Prostate gland (tissue), 2 donors: ENCODE measurements at places on chromosomes 5 and 9.

- no peak for DNase-seq
Measured at GRCh38 chr5:81850501-81851357, 99.8 kb upstream of the SSBP2 start.

DNA sequence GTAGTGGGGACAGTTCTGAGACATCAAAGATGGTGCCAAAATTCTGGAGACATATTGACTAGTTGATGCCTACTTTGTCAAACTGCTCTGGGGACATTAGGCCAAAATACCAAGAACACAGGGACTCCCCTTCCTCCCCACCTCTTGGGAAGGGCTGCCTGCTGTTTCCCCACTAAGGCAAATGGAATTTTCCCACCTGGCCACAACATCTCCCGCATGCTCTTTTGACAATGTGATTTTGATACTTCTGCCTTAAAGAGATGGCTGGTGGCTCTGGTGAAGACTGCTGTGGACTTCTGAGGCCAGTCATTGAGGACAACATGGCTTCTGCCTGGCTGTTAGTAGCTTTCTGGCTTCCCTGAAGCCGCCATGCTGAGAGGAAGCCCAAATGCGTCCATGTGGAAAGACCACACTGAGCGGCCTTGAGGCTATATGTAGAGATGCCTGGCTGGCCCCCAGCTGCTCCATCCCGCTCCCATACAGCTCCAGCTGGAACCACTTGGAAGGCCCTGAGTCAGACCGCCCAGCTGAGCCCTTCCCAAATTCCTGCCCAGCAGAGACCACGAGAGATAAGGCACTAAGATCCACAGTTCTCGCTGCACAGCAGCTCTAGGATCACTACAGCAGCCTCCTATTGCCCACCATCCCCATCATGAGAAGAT, 226.7 kb downstream of the SYK start:
- DNase-seq = no peak

GRCh38 chr9:118059484-118060278, 355.5 kb downstream of the TLR4 start:
- DNase-seq = peak; percentile 6

DNA sequence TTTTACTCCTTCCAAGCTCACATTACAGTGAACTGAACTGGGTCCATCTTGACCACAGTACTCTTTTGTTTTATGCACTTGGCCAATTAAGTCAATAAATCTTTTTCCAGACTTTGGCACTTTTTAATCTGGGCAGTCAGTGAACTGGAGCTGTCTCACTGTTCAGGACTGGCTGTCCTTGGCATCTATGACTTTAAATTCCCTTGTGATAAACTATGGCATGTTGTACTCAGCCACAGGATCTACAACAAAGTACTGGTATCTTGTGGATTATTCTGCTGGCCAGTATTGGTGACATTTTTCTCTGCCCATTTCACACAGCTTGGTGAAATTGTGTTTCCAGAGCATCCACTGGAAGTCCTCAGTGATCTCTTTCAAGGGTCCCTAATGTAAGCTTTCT, 1144.8 kb upstream of the SEMA6A start:
- DNase-seq = no peak

DNA sequence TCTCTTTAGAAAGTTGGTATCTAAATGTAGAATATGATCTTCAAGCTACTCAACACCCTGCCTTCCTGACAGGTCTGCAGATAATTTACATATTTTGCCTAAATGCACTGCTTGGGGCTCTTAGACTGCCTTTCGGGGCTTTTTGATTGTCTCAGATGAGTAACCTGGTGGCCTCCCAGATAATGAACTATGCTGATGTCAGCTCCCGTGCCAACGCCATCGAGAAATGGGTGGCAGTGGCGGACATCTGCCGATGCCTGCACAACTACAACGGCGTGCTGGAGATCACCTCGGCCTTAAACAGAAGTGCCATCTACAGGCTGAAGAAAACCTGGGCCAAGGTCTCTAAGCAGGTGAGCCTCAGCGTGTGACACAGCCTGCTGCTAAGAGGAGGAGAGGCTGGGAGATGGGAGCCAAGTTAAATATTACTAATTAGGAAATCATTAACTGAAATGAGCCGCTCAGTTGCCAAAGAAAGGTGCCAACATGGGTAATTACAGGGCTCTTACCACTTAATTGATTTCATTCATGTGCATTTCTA, 20.8 kb upstream of the CKMT2 start:
- no peak for DNase-seq

GRCh38 chr5:107123014-107123413, 547.7 kb downstream of the EFNA5 start:
- DNase-seq = no peak

- DNase-seq = no peak
Measured at GRCh38 chr5:54146390-54146789, 164.0 kb downstream of the ARL15 start.

GRCh38 chr5:117457656-117458055, 883.0 kb upstream of the SEMA6A start:
- DNase-seq = no peak

DNA sequence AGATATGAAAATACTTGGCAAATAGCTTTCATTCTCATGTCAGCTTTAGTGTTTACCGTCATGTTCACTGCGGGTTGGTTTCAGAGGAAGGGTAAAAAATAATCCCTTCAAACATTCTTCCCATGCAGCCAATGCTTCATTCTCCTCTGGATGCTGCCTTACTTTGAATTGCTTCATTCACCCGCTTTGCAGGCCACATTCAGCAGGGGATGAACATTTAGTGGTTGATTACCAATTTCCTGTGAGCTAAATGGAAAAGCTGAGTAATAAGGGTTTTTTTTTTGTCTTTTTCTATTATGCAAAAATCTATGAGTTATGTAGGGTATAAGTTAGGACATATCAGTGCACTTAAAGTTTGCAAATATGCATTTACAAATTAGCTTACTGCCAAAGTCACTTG, 96.3 kb upstream of the MEF2C start:
- DNase-seq = no peak

- no peak for DNase-seq
Measured at GRCh38 chr5:32099486-32100035, 74.6 kb downstream of the GOLPH3 start.

- no peak for DNase-seq
Measured at GRCh38 chr9:84294241-84294950, 46.2 kb downstream of the SLC28A3 start.

DNA sequence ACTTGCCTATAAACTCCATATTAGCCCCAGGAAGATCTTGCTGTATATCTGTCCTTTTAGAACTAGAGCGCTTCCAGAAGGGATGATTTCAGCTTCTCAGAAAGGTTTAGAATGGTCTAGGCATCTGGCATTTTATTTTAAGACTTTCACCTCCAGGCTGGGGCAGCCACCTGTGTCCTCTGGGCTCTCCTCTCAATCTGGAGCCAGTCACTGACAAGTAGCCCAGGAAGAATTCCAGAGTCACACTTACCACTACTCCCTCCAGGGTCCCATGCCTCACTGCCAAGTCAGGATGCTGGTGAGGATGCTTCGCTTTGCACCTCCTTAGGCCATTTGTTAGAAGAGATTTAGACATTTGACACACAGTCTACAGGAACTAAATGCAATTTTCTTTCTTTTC, 20.8 kb downstream of the B4GALT1 start:
- no peak for DNase-seq

GRCh38 chr5:124678922-124679519, 67.4 kb downstream of the ZNF608 start:
- DNase-seq = peak; percentile 46

GRCh38 chr9:126462617-126463016, 136.0 kb downstream of the MVB12B start:
- no peak for DNase-seq

DNA sequence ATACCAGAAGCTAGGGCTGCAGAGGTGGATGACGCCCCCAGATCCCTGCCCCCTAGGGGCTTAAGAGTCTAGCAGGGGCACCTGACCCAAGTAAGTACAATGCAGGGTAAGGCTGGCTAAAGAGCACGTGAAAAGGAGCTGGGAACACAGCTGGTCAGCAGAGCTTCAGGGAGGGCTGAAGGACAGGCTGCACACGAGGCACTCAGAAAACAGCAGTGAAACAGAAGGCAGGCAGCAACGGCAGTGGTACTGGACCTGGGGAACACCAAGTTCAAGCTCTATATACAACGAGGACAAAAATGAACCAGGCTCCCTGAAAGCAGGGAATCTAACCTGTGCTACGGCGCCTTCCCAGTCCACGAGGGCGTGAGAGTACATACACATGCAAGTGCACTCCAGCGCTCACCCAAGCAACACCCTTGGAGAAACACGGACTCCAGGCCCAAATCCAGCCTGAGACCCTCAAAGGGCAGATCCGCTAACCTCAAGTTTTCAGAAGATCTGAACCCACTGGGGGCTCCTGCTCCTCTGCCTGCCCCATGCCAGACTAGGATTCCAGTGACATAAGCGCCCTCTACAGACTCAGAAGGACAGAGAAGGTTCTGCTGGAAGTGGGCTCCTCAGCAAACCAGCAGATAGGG, 57.4 kb downstream of the PSMB7 start:
- DNase-seq = no peak

DNA sequence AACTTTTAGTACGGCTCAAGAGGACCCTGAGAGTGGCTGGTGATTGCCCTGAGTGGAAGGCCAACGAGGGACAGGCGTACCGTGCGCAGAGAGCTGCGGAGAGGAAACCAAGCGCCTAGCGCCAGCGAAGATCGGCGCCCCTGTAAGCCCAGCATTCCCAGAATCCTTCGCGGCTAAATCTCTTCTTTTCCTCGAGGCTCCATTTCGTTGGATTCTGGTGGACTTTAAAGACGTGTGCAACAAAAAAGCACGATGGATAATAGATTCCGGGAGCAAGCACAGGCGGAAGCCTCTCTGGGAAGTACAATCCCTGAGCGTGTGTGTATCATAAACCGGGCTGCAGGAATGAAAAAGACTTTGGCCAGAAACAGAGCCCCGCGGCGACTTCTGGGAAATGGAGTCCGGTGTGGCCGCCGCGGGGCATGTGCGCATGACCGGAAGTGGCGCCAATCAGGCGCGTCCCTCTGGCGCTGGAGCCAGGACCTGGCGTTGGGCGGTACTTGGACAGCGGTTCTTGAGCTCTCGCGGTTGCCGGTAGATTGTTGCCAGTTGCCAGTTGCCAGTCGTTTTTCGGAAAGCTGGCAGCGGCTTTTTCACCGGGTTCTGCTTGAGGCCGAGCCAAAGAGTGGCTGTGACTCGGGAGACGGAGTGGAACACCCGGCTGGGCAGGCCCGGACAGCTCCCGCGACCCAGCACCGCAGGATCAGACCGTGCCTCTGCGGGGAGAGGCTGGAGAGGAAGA, at the start of gene ZNF79:
TSS of gene ZNF79 (plus strand) at position 449 of the 742 bp plus-strand sequence. CDS start 406 bp downstream, outside the sequence.
- DNase-seq = peak; percentile 90

- DNase-seq = no peak
Measured at GRCh38 chr9:127801955-127802575, 617 bp upstream of the FPGS start.

DNA sequence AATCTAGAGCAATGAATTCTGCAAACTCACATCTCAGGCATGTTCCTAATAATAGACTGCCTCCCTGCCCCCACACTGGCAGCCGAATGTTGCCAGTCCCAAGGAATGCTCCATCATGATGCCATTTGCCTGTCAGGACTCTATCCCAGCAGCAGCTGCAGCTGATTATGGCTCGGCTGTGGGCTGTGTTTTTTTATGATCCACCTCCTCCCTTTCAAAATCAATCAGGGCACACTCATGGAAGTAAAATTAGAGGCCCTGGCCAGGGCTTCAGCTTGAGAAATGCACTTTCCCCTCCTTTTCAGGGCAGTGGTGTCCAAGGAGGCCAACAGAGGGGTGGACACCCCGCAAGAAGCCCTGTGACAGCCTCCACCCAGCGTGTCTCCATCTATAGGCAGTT, 176.7 kb upstream of the S1PR3 start:
- no peak for DNase-seq

GRCh38 chr5:1488882-1489680, 34.7 kb downstream of the LPCAT1 start:
- DNase-seq = no peak

DNA sequence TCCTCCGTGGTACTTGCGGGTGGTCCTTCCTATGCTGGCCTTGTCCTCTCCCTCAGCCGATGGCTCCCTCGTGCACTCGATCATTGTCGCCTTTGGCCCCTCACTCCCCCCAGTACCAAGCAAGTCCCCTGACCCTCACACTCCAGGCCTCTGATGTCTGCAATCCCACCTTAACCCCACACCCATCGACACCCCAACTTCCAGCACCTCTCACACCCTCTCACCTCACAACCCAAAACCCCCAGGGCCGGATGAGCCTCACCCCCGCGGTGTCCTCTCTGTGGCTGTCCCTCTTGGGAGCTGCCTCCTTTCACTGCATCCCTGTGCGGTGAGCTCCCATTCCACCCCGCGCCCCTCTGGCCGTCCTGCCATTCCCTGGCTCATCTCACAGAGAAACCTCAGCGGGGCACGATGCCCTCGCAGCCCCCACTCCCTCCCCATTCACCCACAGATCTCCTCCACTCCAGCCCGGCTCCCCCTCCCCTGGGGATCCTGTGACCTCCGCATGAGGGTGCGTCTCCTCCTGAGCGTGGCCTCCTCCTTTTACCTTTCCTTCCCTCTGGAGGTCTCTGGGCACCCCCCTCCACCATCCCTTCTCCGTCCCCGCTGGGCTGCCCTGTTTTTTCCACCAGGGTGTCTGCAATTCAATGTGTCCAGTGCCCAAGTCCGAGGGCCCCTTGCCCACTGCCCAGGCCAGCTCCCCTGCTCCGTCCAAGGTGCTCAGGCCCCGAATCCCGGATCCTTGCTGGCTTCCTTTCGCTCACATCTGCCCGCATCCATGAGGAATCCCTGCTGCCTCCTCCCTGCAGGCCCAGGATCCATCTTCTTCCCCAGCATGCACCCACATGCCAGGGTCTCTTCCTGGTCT, 15.8 kb upstream of the RNU6ATAC start:
- no peak for DNase-seq

GRCh38 chr9:31639451-31639850, 745.0 kb upstream of the ACO1 start:
- DNase-seq = no peak

- DNase-seq = no peak
Measured at GRCh38 chr5:181200816-181201215, 4.2 kb downstream of the TRIM7 start.

- DNase-seq = peak; percentile 25
Measured at GRCh38 chr5:112757468-112758208, 20.0 kb downstream of the APC start.

DNA sequence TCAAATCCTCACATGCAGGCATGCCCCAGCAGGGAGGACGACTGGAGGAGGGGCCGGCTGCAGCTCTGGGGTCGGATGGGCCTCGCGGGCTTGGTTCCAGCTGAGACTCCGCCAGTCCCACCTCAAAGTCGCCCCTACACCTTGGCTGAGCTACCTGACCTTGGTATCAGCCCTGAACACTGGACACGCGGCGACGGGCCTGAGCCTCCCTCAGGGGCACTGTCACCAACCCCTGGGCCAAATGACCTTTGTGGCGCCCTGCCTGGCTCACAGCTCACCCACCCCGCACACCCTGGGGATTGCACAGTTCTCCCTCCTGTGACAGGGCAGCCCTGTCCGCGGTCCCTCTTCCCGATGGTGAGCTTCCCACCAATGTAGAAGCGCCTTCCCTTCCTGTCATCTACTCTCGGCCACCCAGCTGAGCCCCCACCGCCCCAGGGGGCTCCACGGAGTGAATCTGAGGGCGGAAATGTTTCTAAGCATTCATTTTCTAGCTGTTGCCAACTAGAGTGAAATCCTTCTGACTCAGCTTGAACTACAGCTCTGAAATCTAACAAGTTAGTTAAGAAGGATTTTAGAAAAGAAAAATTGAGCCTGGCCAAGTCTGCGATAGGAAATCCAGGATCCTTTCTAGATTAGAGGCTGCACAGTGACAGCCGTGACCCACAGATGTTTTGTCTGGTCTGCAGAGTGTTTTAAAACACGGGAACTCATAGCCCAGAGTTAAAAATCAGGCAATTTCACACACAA, 138.9 kb upstream of the PHYKPL start:
- no peak for DNase-seq
